Activated T-cell treated with anti-CD3 and anti-CD28 coated beads, Interleukin-2, amount 50 U/mL, for 72 hours (primary cell): ENCODE measurements at places on chromosomes 2 and 18. TPM values are rescaled to one million over a fixed set of nuclear protein-coding genes. Genes with fewer than 3 reads are reported as not detected.

DNA sequence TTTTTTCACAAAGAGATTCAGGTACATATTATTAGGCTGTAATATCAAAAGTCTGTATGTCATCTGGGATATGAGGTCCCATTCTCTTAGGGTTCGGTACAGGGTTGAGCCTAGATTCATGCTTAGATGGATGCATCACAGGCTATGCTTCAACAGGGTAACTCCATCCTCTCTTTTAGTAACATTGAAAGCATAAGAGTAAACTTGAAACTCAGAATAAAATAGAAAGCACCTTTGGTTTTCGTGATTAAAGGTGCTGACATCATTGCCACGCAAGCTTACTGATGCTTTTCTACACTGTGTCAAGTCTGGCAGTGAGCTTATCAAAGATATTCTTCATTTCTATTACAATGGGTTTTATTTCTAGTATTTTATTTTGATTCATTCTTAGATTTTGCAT is 419.1 kb upstream of the DSEL start:
- peak; percentile 2 for DNase-seq

DNA sequence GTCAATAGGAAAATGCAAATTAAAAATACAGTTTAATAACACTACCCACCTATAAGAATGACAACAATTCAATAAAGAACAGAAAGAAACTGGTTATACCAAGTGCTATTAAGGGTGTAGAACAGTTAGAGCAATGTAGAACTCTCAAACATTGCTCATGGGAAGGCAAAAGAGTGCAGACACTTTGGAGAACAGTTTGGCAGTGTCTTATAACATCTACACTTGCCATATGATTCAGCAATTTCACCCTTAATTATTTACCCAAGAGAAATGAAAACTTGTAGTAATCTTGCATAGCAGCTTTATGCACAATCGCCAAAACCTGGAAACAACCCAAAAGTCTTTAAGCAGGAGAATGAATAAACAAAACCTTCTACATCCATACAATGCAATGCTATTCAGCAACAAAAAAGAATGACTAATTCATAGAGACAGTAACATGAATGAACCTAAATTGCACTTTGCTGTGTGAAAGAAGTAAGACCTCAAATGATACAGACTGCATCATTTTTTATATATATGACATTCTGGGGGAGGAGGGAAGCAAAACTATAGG is 455.2 kb downstream of the THSD7B start:
- DNase-seq = no peak

DNA sequence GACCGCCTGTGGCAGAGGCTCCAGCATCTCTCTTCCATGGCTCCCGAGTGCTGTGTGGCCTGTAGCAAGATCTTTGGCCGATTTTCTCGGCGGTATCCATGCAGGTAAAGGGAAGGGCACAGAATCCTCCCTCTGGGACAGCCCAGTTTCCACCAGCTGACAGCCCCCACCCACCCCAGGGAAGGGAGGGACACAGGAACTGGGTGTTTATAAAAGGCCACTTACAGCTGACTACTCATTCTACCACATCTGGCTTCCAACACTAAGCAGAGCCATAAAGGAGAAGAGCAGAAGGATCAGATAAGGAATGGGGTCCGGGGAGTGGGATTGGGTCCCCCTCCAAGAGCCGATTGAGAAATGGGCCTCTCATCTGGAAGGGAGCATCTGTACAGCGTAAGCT is 20.2 kb downstream of the RUFY4 start:
- DNase-seq = no peak

DNA sequence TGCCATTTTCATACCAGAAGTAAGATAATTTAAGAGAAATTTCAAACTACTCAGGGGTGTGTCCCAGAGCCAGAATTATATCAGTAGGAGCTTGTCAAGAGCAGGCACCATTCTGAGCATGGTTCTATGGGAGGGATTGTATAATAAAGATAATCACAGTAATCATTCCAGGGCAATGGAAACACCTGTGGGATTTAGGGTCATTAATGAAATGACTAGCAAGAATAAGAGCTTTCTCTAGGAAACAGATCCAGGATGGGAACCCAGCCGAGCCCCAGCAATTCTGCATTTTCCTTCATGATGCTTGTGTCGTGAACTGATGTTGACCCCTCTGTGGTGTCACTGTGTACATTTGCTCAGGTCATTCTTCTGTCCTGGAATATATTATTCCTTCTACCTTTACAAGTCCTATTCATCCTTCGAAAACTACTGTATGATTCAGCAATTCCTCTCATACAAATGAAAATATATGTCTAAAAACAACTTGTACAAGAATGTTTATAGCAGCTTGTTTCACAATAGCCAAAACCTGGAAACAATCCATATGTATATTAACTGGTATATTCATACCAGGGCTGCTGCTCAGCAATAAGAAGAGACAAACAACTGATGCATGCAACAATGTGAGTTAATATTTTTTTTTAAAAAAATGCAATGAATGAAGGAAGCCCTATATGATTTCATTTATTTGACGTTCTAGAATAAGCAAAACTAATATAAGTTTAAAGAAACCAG is 687.8 kb upstream of the KLHL29 start:
- no peak for DNase-seq

GRCh38 chr2:64338910-64339500 is 115.0 kb upstream of the LGALSL start:
- peak; percentile 53 for DNase-seq

- no peak for DNase-seq
Measured at GRCh38 chr18:25289001-25289631, 62.9 kb downstream of the ZNF521 start.

GRCh38 chr2:218320704-218321336 is 28.5 kb upstream of the TMBIM1 start:
- DNase-seq = no peak

DNA sequence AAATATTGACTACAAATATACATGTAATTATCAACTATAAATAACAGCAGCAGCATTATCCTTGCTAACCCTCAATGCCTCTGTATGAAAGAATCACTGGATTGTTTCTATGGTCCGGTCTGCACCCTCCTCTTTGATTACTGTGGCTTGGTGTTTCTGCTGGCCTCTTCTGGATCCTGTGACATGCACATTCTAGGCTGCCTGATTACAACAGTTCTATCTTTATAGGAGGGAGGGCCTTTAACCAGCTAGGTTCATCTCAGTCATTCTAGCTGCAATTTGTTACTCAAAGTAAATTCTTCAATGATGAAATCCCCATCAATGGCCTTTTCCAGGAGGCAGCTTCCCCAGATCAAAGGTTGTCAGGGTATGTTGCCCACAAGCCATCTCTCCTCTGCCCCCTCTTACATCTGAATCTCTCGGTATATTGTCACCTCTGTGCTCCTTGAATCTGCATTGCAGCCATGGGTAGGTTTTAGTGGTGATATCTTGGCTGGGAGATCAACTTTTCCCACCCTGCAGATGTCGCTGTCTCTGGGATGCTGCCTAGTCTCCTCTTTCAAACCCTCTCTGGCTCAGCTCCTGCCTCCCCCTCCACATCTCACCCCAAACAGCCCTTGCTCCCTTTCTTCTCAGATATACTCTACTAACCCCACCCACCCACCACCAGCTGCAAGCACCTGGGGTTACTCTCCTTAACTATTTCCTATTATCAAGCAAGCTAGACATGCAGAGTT is 106.2 kb upstream of the BZW1 start:
- DNase-seq = peak; percentile 24

- DNase-seq = no peak
Measured at GRCh38 chr2:238963161-238963970, 115.5 kb downstream of the TWIST2 start.

DNA sequence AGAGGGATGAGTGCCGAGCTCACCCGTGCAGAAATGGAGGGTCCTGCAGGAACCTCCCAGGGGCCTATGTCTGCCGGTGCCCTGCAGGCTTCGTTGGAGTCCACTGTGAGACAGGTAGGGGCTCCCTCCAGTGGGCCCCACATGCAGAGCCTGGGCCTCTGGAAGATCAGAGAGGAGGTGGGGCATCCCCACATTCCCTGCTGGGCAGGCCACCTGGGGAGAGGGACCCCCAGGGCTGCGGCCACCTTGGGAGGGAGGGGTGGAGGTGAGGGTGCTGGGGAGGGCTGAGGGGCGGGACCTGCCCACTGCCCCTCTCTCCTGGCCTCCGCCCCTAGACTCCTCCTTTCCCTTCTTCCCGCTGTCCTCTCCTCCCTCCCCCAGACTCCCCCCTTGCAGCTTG is 38.5 kb downstream of the MTERF4 start:
- no peak for DNase-seq

GRCh38 chr18:3097082-3097481 is 84.1 kb upstream of the LPIN2 start:
- DNase-seq = peak; percentile 10

GRCh38 chr2:75844651-75845050 is 133.9 kb upstream of the GCFC2 start:
- DNase-seq = no peak

DNA sequence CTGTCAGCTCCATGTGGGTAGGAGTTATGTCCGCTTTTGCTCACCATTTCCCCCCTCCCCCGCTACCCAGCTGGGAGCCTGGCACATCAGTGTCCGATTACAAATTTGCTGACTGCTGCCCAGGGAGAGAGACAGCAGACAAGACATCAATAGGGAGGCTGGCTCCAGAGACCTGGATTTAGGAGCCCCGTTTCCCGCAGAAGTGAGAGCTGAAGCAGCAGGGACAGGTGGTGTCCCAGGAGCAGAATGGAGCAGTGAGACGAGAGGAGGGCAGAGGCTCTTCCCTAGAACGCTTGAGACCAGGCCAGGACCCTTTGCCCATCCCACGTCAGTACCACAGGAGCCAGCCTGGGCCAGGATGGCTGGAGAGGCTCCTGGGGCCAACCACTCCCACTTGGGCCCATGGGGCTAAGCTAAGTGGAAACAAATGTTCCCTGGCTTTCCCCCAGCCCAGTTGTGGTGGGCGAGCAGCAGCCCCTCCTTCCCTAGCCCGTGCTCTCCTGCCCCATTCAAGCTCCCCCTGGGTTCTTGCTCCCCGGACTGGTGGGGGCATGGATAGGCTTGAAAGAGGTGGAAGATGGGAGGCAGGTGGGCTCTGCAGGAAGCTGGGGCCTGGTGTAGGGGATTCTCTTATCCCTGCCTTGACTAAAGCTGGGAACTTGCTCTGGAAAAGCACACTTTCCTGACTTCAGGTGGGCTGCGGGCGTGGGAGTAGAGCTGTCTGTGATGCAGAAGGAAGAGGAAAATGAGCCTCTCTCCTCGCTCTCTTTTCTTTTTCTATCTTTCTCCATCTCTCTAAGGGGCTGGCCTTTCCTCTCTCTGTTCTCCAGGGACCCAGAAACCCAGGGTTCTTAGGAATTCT is 4.1 kb upstream of the WNT6 start:
- no peak for DNase-seq

Gene GPR155
- total RNA-seq = 13.5 TPM

Gene LIMS2
- 10.3 TPM for total RNA-seq

Gene CLEC4F
- not detected for total RNA-seq

Gene ZBTB7C
- not detected for total RNA-seq

Gene PID1
- total RNA-seq = not detected
